ENCODE measurements at places on chromosomes 7 and 10. TPM values are rescaled to one million over a fixed set of nuclear protein-coding genes. Genes with fewer than 3 reads are reported as not detected.

The CHCHD1 gene
- 34.9 TPM for total RNA-seq

The AGBL3 gene
- total RNA-seq: 2.0 TPM

The CALHM3 gene
- total RNA-seq: not detected

- no peak for DNase-seq
Measured at GRCh38 chr7:103636153-103636552, 190.1 kb upstream of the SLC26A5 start.

The UPK3B gene
- total RNA-seq: 1.2 TPM

GRCh38 chr10:4262870-4263600, 478.0 kb upstream of the KLF6 start:
- DNase-seq: no peak

- no peak for DNase-seq
Measured at GRCh38 chr10:130022511-130023299, 58.6 kb upstream of the EBF3 start.

DNA sequence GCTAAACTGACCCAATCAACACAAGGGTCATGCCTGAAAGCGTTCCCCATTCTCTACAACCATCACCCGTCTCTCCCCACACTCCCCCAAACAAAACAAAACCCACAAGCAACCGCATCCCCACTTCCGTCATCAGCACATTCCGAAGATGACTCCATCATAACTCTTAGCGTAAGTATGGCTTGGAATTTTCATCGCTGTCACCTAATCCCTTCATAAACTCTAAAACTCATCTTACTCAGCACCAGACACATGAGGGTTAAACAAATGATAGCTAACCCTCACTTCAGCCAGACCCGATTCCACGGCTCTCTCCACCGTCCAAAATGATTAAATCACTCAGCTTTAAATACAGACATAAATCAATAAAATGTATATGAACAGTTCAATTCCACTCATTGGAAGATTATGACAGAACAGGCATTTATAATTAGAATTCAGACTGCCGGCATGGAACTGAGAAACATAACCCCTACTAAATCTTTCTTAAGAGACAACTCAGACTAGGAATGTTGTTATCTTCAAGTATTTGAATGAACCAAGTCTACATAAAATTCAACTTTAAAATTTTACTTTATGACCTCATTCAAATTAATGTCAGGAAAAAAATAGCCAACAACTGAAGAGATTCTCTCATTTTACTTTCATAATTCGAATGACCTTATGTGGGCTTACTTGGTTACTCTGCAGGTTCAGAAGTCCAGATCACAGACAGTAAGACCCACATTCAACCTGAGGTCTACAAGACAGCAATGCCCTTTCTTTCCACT, 215.9 kb downstream of the PARD3 start:
- DNase-seq: no peak

The PTN gene
- not detected for total RNA-seq
